ENCODE measurements at places on chromosomes 1 and 21. TPM values are rescaled to one million over a fixed set of nuclear protein-coding genes. Genes with fewer than 3 reads are reported as not detected.

Gene NEGR1
- total RNA-seq: 46.0 TPM

Gene GSTM1
- not detected for total RNA-seq

- no peak for ATAC-seq
Measured at GRCh38 chr1:50930965-50931737, 28.9 kb downstream of the FAF1 start.

- ATAC-seq: no peak
Measured at GRCh38 chr1:149978547-149979023, 31.9 kb downstream of the OTUD7B start.

DNA sequence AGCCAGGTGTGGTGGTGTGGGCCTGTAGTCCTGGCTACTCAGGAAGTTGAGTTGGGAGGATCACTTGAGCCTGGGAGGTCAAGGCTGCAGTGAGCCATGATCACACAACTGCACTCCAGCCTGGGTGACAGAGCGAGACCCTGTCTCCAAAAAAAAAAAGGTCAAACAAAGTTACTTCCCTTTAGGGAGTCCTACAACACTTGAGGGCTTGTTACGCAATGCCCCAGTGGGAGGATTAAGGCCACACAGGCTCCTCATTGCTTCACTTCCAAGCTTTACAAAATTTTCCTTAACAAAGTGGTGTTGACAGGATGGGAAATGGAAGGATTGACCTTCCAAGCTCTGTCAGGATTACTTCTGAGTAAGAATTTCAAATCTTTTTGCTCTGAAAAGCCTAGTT is 6.2 kb upstream of the EXTL1 start:
- peak; percentile 55 for ATAC-seq

DNA sequence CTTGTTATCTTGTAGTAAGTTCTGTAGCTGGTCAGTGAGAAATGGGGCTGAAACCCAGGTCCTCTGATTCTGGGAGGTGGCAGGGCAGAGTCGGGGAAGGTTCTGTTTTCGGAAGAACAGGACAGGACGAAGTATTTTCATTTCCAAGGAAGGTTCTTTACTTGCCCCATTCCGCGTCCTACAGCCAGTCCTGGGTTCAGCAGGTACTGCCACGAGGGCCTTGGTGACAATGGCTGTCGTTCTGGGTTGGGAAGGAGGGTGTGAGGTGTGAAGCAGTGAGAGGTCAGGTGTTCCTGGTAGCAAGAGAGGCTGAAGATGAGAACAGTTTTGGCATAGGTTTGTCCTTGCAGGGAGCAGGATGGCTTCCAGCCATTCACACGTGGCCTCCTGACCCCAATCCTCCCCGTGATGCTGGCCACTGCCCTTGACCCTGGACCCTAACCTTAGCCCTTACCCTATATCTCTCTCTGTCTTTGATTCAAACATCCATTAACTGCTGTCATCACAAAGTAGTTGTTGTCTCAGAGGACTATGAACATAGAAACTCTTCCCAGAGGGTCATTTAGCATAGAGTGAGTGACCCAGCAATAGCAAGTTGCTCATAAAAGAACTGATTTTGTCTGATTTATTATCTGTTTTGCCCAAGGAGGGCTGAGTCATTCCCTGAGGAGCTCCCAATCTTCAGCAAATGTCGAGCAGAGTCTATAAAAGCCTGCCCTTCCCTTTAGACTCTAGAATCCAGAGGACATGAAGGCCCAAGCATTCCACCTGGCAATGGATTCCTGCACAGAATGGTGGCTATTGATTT is 25.0 kb downstream of the VASH2 start:
- no peak for ATAC-seq
